ENCODE measurements at places on chromosomes 1 and 21. TPM values are rescaled to one million over a fixed set of nuclear protein-coding genes. Genes with fewer than 3 reads are reported as not detected.

SPRR1B gene
- total RNA-seq, result 3.1 TPM

APOBEC4 gene
- not detected for total RNA-seq

C1orf185 gene
- total RNA-seq, result not detected

PTPRC gene
- not detected for total RNA-seq

UBIAD1 gene
- total RNA-seq, result 13.7 TPM

IL19 gene
- total RNA-seq, result not detected

- H3K36me3 ChIP-seq, result peaks cover 10% of the 10 kb centered on the region
- no peak overlapping the region for H3K27ac ChIP-seq
- H3K4me1 ChIP-seq, result peaks cover 66% of the 10 kb centered on the region
- no peak for DNase-seq
Measured at GRCh38 chr1:67755619-67756018, 70.6 kb downstream of the GADD45A start.

GRCh38 chr1:202250982-202251381 is 57.4 kb downstream of the LGR6 start:
- H3K27me3 ChIP-seq, result peaks cover 68% of the 10 kb centered on the region
- H3K36me3 ChIP-seq, result no peaks in the 10 kb centered on the region
- no peak for DNase-seq

DNA sequence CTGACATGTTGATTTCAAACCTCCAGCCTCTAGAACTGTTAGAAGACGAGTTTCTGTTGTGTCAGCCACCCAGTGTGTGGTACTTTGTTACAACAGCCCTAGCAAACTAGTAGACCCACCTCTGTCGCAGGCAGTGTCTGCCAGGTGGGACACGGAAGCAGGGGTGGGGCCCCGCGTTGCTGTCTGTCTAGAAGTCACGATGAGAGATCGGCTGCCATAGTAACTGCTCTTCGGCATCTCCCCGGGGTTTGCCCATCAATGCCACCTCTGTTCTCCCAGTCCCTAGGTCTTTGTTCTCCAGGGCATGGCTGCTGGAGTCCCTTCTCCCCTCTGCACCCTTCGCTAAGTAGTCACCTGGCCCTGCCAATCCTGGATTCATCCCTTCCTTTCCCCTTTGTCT is 15.2 kb upstream of the CLSTN1 start:
- H3K4me1 ChIP-seq, result no peaks in the 10 kb centered on the region
- no peaks in the 10 kb centered on the region for H3K27me3 ChIP-seq
- no peaks in the 10 kb centered on the region for H3K36me3 ChIP-seq
- no peak for DNase-seq
- no peak overlapping the region for H3K27ac ChIP-seq
- no peak overlapping the region for H3K4me3 ChIP-seq

DNA sequence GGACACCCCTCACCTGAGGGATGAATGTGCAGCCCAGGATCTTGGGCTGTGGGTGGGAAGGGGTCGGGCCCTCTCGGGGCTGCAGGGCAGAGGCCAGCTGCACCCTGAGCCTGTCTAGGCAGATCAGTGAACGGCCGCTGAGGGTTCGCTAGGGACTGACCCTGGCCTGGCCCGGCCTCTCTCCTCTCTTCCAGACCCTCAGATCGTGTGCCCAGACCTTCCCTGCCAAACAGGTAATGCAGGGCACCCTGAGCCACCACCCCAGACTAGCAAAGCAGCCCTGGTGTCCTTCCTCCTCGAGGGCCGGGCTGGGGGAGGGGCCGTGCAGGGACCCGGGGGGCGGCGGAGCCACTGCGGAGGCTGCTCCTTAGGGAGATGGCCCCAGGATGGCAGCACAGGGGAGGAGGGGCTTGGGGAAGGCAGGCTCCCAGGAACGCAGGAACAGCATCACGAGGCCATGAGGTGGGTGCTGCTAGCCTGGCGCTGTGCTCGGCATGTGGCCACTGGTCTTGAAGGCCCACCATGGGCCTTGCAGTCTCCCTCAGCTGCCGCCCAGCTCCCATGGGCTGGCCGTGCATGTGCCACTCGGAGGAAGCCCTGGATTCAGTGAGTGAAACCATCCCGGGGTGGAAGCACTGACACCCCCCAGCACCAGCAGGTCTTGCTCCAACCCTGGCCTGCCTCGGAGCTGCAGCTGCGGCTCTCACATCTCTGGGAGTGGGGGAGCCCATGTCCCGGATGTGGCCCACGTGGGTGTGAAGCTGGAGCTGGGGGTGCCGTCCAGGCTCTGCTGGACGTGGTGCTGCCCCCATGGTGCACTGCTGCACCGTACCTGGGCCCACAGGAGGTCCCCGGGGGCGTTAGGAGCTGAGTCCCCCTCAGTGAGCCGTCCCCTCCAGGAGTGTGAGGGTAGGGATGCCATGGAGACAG is 28.7 kb downstream of the COL6A2 start:
- H3K36me3 ChIP-seq, result peaks cover 3% of the 10 kb centered on the region
- no peak overlapping the region for H3K4me3 ChIP-seq
- no peak for DNase-seq
- H3K4me1 ChIP-seq, result no peaks in the 10 kb centered on the region
- no peak overlapping the region for H3K27ac ChIP-seq
- H3K27me3 ChIP-seq, result no peaks in the 10 kb centered on the region

DNA sequence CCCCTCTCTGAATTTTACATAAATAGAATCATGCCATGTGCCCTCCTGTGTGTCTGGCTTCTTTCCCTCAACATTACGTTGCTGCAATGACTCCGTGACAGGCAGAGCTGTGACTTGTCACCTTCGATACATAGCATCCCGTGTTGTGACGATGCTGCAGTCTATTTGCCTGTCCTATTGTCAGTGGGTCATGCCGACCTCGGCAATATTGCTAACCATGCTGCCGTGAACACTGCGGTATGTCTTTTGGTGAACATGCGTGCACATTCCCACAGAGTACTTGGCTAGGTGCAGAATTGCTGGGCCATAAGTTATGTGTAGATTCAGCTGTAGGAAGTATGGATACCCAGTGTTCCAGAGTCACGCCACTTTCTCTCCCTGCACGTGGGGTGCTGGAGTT is 36.3 kb upstream of the TTC34 start:
- H3K4me1 ChIP-seq, result no peaks in the 10 kb centered on the region
- H3K4me3 ChIP-seq, result no peak overlapping the region
- no peak for DNase-seq
- H3K27me3 ChIP-seq, result peaks cover 60% of the 10 kb centered on the region

DNA sequence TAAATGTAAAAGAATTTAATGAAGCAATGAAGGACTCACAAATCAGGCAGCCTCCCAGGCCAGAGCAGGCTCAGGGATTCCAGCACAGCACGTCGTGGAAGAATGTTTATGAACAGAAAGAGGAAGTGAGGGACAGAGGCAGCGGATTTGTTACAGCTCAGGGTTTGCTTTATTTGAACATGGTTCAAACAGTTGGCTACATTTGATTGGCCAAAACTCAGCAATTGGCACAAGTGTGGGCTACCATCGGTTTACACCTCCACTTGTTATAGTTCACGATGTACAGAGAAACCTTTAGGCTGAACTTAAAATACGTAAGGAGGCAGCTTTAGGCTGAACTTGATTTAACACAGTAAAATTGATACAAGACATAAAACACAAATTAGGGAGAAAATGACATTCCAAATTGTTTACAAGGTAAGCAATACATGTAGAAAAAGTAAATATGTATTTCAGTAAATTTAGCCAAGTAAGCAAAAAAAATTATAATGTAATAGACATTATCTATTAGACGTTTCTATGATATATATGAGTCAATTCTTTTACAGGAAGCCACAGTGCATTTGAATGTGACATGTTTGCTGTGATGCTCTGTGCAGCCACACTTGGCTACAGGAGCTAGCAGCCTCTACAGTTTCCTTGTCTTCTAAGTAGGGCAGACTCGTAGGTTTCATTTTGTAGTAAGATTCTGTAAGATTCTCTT is 126.5 kb downstream of the ADSS2 start:
- no peak overlapping the region for H3K4me3 ChIP-seq
- peak overlapping the region; percentile 94 for H3K27ac ChIP-seq
- H3K36me3 ChIP-seq, result peaks cover 20% of the 10 kb centered on the region
- no peaks in the 10 kb centered on the region for H3K27me3 ChIP-seq

- DNase-seq, result peak; percentile 50
- H3K4me1 ChIP-seq, result no peaks in the 10 kb centered on the region
Measured at GRCh38 chr21:29499734-29500343, 201.1 kb downstream of the BACH1 start.

DNA sequence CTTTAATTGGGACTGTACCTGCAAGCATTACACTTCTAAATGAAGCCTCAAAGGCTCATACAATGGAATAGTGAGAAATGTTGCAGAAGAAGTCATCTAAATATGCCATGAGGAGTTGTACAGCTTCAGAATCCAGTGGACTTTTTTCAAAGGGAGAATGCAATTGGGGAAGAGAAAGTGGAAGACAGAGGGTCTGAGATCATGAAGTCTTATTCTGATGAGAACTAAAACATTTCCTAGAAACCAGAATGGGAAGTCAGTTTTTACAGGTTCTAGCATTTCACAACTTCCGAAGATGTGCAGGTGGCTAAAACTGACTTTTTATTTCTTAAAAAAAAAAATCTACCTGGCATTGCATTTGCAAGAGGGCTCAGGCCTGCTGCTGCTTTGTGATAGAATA is 424.4 kb upstream of the RUNX1 start:
- no peaks in the 10 kb centered on the region for H3K36me3 ChIP-seq
- H3K4me3 ChIP-seq, result no peak overlapping the region

All from Calu3 (cell line).